Stimulated activated CD4-positive, alpha-beta T cell treated with anti-CD3 and anti-CD28 coated beads, Interleukin-1b, Interleukin-23, amount 100 ng/mL, for 1 hour (primary cell): ENCODE measurements at places on chromosomes 1 and 21.

DNA sequence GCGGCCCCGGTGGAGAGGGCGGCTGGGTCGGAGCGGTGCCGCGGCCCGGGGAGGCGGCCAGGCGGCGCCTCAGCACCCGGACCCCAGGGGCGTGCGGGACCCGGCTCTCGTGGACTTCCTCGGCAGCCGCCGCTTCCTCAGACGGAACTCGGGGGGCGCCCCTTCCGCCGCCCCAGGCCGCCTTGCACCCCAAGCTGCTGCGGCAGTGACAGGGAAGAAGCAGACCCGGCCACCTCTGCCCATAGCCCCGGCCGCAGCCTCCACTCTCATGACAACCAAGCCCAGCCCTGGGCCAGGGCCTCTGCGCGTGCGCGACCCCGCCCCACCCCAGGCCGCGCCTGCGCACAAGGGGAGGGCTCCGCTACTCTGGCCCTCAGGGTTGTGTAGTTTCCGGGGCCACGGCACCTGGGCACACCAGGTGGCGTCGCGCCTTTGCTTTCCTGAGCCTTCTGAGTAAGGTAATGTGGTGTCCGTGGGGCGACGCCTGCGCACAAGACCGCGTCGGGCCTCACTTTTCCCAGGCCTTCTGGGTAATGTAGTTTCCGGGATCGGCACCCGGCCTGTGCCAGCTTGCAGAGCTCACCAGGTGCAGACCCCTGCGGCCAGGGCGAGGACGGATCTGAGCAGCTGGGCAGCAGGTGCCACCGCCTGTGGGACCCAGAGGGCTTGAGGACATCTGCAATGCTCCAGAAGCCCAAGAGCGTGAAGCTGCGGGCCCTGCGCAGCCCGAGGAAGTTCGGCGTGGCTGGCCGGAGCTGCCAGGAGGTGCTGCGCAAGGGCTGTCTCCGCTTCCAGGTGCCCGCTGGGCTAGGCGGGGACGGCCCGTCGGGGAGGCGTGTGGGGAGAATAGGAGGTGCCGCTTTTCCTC, at the start of the genes CEP104 and DFFB:
TSS of gene CEP104 (minus strand) at position 289 of the 868 bp plus-strand sequence. CDS start 4,804 bp downstream, outside the sequence.
TSS of gene DFFB (plus strand) at position 554 of the 868 bp plus-strand sequence. CDS start at position 682, 128 bp downstream.
- peak; percentile 91 for DNase-seq

DNA sequence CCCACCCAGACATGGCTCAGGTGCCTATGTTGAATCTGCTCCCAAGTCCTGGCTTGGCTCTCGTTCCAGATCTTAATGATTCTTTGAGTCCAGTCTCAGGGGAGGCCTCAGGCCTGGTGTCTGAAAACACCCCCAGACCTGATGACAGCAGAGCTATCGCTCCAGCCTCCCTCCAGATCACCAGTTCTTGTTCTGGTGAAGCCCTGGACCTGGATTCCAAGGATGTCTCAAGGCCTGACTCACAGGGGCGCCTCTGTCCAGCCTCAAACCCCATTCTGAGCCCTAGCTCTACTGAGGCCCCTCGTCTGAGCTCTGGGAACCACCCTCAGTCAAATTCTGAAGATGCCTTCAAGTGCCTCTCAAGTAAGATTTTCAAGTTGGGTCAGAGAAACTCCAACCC, 11.4 kb downstream of the MROH7 start:
- no peak for DNase-seq

- DNase-seq, result no peak
Measured at GRCh38 chr1:236541710-236542109, 17.9 kb downstream of the LGALS8 start.

DNA sequence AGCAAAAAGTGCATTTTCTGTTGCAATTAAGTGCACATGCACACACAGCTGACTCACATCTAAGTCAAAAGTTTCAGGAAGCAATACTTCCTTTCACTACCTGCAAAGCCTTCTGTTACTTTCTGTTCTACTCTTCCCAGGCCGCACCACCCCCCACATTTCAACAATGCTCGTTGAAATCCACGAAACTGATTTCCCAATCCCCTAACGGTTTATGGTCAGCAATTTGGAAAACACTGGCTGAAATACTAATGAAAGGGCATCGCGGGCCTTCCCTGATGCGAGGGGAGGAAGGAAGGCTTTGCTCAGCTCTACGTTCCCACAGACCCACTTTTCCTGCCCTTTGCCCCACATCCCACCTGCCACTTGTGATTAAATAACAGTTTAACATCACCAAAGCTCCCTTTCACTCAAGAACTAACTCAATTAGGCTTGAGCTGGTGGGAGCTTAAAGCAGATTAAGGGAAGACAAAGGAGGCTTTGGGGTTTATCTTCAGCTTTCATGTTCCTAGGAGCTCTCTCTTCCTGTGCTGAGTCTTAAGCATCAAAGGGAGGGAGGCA, 243.2 kb upstream of the RAB4A start:
- DNase-seq, result no peak

GRCh38 chr21:39218082-39218409, 34.8 kb upstream of the PSMG1 start:
- DNase-seq, result no peak

DNA sequence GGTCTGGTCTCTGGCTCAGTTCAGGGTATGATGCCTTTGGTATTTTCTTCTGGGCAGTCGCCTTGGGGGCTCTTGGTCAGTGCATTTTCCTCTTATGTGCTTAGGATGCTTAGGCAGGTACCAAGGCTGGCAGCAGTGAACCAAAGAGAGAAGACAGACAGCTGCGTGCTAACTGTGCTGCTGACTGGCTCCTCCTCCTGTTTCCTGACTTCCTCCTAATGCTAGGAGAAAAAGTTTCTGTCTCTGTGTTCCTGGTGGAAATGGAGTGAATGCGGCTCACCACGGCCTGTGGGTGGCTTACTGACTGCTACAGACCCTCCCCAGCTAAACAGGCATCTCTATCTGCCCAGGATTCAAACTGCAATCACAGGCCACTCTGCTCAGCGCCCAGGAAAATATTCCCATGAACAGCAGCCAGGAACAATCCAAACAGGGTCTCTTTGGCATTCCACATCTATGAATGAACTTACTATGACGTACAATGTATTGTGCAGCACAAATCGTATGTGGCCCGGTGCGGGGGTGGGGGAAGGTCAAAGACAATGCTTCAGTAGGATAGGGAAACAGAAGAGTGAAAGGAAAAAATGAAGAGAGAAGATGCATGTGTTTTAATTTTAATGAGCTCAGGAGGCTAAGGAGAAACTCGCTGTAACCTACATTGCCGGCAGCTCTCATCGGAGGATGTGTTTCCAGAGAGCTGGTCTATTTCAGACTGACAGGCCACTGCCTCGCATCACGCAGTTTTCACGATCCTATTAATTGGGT, 2.8 kb downstream of the ABCG1 start:
- DNase-seq, result no peak

DNA sequence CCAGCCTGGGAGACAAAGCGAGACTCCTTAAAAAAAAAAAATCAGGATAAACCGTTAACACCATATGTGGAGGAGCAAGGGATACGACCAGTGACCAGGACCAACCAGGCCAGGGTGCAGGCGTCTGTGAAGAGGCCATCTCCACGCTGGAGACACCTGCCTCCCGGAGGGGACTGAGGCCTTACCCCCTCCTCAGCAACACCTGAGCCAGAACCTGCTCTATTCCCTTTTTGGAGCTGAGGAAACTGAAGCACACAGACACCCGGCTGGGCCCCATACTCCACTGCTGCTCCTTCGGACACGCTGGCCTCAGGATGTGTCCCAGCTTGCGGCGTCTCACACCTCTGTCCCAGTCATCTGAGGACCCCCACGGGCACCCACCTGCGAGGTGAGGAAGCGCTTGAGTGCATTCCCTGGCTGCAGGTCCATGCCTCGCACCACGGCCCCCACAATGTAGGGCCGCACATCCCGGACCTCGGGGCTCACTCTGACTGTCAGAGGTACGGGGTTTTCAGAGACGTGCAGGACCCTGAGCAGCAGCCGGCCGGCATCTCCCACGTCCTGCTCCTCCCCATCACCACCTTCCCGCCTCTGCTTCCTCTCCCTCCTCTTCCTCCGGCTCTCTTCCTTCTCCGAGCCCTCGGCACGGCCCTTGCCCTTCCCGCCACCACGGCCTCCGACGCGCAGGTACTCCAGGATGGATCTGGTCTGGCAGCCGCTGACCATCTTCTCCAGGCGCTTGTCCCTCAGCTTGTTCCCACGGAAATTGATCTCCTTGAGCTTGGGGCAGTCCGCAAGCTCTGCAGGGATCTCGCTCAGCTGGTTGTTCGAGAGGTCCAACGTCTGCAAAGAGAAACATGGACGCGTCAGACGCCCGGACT, 9.6 kb downstream of the LRRC47 start:
- no peak for DNase-seq

DNA sequence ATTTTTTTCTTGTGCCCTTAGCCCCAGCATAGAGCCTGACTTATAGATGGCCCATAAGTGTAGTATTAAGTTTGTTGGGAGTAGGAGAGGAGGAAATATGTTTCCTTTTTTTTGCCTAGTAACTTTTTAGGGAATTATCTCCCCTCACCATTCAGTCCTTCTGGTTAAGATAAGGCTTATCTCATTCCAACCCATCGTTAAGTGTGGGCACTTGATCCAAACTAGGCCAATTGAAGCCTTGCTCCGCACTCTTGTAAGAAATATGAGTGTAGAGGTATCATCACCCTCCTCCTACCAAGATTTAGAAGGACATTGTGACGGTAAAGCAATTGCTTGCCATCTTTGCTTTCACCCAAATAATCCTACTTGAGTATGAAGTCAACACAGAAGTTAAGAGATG, 8.8 kb upstream of the FGGY start:
- no peak for DNase-seq

- peak; percentile 14 for DNase-seq
Measured at GRCh38 chr1:91997607-91998195, 32.1 kb upstream of the EPHX4 start.

- no peak for DNase-seq
Measured at GRCh38 chr1:172940174-172940855, 110.4 kb downstream of the TNFSF18 start.

- no peak for DNase-seq
Measured at GRCh38 chr1:32341971-32342370, 5.9 kb upstream of the MARCKSL1 start.

DNA sequence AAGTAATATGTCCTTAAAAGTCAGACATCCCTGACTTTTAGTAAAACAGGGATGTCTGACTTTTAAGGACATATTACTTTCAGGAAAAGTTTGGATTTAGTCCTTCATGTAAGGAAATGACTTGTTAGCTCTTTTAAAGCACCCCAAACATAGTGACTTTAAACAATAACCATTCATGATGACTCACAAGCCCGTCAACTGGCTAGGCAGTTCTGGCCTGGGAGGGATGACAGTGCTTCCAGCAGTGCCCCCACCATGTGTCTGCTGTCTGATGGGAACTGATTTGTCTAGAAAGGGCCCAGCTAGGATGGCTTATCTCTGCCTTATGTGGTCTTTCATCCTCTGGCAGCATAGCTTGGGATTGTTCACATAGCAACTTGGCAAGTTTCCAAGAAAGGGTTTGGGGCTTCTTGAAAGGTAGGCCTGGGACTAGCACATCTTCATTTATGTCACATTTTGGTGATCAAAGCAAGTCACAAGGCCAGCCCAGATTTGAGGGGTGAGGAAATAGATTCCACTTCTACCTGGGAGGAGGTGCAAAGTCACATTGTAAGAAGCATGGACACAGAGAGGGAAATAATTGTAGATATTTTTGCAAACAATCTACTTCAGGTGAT, 143.5 kb downstream of the C1orf94 start:
- DNase-seq, result no peak

DNA sequence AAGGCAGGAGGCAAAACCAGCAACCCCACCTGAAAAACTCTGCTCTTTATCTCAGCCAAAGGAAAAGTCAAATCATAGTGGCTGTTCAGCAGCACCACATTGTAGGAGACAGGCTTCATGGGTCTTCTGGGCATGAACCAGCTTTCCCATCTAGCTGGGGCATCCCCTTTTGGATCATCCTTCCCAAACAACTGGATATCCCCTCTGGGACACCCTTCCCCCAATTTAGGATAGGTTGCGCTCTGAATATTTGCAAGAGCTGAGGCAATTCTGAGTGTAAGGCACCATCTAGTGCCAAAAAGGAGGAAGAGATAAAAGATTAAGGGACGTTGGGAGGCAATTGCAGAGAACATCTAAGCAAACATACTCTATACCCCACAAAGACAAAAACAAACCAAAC, 295.8 kb downstream of the MATN1 start:
- DNase-seq, result no peak

GRCh38 chr1:72601035-72601674, 318.8 kb upstream of the NEGR1 start:
- DNase-seq, result no peak

GRCh38 chr21:25568246-25568645, 39.0 kb downstream of the MRPL39 start:
- no peak for DNase-seq
